Fibroblast of pulmonary artery (primary cell): ENCODE measurements at places on chromosomes 5 and 9.
A peak's percentile ranks its signal among the peaks of the same experiment; 100 is the strongest.

DNA sequence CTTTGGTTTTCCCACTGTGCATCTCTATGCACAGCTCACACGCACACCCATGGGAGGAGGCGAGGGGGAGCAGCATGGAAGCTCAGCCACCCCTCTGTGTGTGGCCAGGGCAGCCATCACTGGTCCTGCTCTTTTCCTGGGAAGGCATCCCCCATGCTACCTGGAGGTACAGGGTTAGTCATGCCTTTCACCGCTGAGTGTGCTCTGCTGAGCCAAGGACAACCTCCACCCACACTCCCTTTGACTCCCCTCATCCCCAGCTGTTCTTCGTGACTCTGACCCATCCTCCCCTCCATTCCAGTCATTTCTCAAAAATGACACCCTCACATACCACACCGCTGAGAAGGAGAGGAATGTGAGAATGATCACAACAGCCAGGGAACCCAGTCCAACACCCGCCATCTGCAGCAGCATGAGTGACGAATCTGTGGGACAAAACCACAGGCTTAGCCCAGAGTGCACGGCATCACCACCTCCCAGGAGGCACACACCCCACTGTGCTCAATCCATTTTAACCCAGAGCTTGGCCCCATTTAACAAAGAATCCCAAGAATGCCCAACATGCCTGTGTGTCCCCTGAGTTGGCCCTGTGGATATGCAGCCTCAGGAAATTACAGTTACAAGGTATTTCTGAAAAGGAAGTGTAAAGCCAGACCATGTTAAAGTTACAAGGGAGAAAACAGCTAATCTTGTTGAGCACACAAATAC is 133.4 kb downstream of the SUSD1 start:
- peak; percentile 99 for DNase-seq

DNA sequence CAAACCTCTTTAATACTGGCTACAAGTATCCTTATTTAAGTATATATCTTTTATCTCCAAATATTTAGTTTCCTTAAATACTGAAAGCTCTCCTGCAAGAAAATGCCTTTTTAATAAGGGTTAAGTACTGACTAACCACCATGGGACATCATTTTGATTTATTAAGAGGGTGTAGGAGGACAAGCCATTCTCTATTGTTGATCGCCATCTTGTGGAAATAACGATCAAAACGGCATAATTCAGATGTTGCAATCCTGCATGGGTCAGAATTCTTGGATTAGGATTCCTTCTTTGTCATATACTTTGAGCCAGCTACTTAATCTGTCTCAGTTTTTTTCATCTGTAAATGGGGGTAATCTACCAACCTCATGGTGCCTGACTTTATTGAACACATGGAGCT is 28.7 kb upstream of the C5orf46 start:
- peak; percentile 79 for DNase-seq

DNA sequence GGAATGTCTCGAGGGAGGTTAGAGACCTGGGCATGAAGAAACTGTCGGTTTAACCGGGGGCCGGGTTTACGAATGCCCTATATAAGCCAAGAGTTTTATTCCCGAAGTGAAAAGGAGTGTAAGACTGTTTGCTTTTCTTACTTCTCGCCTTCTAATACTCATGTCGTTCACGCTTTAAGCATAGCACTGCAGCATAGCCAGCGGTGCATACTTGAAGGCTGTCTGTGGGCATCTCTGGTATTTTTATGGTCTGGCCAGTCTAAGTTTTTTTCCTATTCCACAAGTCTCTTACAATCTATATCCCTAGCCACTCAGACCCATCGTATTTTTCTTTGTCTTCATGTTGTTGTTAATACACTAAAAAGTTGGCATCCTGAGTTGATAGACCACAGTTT is 1.2 kb downstream of the UHRF2 start:
- peak; percentile 53 for DNase-seq

DNA sequence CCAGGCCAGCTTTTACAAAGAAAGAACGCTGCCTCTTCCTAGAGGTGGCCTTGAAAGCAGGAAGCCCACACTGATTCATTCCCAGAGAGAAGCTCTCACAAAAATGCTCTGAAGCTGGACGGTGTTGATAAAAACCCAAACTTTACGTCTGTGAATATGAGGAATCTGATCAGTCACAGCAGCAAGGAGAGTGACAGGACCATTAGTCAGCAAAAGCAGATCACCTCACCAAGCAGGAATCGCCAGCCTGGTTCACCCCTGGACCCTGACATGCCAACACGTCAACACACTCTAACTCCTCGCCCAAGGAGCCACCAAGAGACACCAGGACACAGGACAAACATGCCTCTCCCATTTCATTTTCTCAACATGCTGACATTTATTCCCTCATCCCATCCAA is 70.6 kb upstream of the ZNF622 start:
- peak; percentile 20 for DNase-seq

DNA sequence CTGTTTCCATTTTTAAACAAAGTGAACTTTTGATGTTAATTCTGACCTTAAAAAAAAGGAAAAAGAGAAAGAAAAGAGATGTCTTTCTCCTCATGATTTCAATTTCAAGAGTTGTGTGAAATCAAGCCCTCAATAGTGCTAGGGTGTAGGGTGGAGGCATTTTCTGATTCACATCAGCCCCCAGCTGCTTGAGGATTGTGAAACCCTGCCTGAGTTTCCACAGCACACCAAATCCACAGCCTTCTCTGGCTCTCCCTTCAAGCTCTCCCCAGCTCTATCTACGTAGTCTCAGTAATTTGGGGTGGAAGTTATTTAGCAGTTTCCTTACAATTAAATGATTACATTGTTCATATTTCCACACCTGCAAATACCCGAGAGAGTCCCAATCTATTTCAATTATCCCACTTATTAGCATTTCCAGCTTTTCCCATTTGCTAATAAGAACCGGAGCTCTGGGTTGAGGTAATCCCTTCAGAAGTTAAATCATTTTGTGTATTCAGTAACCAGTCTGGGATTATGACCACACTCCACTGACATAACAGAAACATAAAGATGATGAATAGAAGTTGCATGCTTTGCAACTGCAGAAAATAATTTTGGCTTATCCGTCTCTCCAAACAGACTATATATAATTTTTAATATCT is 54.9 kb downstream of the MTX3 start:
- peak; percentile 22 for DNase-seq

DNA sequence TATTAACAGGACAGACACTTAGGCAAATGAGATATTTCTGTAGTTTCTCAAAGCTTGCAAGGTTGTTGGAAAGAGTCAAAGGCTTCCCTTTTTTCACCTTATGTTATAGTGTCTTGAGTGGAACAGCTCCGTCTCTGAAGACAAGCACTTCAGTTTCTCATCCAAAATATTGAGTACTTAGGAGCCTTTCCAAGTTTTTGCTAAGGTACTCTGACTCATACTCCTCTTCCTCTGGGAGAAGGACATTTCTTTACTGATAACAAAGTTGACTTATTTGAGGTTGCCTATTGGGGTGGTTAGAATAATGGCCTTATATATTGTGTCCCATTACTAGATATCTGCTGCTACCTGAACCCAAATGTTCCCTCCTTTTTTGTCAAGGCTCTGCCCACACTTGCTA is 869.6 kb downstream of the MAT2B start:
- DNase-seq: peak; percentile 17

DNA sequence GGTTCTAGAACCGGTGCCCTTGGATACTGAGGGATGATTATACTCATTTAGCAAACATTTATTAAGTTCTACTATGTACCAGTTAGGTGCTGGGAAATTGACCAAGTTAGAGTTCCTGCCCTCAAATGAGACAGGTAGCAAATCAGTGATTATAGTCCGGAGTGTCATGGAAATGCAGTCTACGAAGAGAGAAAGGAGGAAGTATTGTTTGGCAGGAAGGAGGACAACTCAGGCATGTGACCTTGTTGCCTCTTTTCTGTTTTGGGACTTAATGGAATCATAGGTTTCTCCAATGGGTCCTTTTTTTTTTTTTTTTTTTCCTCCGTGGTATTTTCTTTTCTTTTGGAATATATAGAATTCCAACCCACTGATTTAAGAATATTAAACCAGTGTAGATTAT is 28.0 kb downstream of the OSTF1 start:
- no peak for DNase-seq

DNA sequence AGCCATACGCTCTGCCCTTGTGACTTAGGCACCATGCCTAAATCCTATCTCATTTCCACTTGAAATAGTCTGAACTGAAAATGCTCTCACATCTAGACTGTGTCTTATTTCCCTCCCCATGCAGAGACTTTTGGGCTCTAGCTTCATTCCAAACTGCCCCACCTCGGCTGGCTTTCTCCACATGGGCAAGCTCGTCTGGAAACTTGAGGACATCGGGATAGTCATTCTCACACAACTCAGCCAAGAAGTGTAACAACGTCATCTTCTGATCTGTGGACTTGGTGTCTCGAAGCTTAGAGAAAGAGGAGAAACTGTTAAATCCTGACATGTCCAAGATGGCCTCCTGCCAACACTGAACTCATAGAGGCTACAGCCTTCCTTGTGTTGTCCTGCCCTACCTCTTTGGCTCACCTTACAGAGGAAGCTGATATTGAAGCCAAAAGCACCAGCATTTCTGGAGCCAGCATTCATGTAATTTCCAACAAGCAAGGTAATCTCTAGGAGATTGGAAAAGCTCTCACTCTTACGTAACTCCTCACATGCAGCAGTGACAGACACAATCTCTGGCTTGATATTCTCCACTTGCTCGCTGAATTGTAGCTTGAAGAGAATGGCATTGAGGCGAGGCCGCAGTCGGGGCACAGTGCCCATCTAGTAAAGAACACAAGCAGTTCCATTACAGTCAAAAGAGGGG is 39.6 kb downstream of the PCDHGC5 start:
- peak; percentile 61 for DNase-seq

- DNase-seq: peak; percentile 59
Measured at GRCh38 chr9:70352356-70352755, 62.1 kb downstream of the KLF9 start.

GRCh38 chr5:24363789-24364481 is 280.8 kb downstream of the CDH10 start:
- DNase-seq: no peak

DNA sequence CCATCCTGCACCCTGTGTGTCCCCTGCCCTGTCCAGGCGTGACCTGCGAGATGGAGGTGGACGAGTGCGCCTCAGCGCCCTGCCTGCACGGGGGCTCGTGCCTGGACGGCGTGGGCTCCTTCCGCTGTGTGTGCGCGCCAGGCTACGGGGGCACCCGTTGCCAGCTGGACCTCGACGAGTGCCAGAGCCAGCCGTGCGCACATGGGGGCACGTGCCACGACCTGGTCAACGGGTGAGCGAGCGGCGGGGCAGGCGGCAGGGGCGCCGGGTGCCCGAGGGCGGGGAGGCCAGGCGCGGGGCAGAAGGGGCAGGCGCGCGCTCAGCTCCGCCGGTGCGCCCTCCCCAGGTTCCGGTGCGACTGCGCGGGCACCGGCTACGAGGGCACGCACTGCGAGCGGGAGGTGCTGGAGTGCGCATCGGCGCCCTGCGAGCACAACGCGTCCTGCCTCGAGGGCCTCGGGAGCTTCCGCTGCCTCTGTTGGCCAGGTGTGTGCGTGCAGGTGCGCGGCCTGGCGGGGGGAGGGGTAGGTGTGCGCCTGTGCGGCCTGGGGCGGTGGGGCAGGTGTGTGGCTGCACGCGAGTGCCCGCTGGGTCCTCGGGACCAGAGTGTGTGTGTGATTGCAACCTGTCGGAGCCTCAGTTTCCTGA is 10.0 kb downstream of the CRB2 start:
- DNase-seq: no peak

GRCh38 chr9:129682381-129682780 is 16.9 kb downstream of the PRRX2 start:
- DNase-seq: no peak

- no peak for DNase-seq
Measured at GRCh38 chr9:74557571-74557970, 60.4 kb downstream of the RORB start.

- peak; percentile 16 for DNase-seq
Measured at GRCh38 chr5:669111-669841, 23.9 kb downstream of the TPPP start.

GRCh38 chr5:113188436-113188835 is 211.8 kb downstream of the DCP2 start:
- no peak for DNase-seq

GRCh38 chr5:5105531-5105930 is 34.6 kb upstream of the ADAMTS16 start:
- DNase-seq: no peak

DNA sequence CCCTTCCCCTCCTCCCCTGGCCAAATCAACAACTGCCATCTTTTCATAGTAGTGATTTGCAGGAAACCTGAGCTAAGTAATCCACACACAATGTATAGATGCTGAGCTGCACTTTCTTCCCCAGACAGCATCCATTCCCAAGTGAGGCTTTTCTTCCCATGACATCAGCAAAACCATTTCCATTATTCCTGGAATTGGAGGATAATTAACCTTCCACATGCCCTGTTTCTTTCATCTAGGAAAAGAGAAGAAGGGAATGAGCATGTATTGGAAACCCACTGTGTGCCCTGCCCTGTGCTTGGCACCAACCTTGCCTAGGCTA is 268.0 kb downstream of the ZSWIM6 start:
- DNase-seq: no peak

DNA sequence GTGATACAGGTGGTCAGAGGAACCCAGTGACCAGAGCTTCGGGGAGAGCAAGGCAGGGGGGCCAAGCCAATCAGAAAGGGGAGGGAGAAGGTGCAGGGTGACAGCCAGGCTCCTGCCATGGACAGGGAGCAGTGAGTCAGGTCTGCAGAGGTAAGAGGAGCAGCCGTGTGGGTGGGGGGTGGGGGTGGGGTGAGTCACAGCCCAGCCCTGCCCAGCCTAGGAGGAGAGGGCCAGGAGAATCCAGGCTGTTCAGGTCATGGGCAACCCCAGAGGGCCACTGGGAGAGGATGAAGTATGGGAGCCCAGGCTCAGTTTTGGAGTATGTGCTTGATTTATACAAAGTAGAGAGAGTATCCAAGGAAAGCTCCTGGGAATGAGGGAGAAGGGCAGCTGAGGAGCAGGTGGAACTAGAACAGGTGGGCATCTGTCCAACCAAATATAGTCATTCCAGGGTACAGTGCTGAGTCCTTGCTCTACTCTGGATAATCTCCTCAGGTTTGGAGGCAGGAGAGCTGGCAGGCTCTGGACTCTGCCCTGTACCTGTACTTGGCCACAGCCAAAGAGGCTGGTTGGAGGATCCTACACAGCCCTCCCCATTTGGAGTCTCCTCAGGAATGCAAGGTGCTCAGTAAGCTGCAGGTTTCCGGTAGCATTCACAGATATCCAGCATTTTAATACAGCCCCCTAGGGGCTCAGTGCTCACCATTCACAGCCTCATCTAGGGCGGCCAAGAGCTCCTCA is 1.6 kb downstream of the HBEGF start:
- DNase-seq: no peak

DNA sequence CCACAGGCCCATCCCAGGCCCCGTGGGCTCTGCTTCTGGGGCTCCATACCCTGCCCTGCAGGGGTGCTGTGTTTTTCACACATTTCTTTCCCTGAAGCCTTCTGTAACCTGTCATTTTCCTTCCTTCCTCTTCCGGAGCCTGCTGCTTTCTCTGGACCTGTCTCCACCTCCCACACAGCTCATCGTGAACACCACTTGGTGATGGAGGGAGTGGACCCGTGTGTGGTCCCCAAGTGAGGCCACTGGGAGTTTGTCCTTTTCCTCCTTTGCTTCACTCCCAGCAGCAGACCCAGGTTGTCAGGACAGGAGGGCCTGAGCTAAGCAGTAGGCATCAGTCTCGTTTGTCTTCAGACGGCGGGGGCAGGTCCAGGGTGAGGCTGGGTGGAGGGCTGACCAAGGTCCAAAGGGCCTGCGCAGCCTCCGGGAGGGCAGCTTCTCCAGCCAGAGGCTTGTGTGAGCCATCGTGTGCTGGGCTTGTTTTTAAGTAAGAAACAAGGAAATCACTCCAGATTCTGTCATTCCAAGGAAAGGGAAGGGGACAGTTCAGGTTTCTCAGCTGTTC is 5.8 kb upstream of the POMT1 start:
- no peak for DNase-seq
